ENCODE measurements at places on chromosomes 7 and 10.

- no peak for DNase-seq
Observed at GRCh38 chr7:113890331-113891030, 28.3 kb downstream of the PPP1R3A start.

- DNase-seq = no peak
Observed at GRCh38 chr10:67115972-67116371, 190.1 kb downstream of the LRRTM3 start.

GRCh38 chr10:43411536-43411935 is 2.5 kb upstream of the HNRNPF start:
- DNase-seq = no peak

DNA sequence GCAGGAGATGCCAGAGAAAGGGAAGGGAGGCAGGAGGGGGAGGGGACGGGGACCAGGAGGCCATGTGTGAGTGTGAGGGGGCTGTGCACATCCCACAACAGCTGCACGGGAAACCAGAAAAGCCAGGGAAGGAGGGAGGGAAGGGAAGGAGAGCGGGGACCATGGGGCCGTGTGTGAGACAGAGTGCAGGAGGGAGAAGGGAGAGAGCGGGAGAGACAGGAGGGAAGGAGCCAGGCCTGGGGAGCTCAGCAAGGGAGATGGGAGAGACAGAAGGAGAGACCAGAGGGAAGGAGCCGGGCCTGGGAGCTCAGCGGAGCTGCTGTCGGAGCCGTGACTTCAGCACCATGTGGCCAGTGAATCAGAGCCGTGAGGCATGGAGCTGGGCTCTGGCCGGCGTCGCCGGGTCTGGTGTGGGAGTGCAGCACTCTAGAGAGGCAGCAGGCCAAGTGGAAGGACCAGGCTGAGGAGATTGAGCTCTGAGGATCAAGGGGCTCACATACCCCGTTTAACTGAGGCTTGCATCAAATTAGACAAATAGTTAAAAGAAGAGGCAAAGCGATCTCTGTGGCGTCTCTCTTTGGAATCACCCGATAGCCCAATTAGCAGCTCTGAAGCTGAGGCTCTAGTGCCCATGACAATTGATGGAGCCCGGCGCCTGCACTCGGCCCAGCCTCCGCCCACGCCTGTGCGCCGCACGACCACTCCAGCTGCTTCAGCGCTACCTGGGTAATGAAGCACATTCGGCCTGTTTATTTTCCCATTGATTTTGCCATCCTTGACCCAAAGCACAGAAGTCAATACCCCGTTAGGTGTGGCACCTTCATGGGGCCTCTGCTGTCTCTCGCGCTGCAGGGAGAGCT is 150.4 kb downstream of the MAD1L1 start:
- DNase-seq = no peak

DNA sequence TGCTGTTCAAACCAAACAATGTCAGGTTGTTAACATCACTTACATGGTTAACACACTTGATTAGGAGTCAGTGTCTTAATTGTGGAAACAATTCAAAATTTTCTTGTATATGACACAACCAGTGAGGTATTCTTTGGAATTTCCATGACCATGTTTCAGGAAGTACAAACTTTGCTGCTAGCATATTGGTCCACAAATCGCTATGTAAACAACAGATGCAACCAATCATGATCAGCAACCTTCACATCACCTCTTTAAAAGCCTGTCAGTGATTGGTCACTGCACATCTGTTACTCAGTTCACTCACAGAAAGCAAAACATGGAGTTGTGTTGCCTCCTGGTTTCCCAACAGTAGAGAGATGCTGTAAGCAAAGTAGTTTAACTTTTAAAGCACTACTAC is 108.9 kb upstream of the FAM3C start:
- no peak for DNase-seq

GRCh38 chr10:26696786-26697162 is 727 bp upstream of the PDSS1 start:
- no peak for DNase-seq

DNA sequence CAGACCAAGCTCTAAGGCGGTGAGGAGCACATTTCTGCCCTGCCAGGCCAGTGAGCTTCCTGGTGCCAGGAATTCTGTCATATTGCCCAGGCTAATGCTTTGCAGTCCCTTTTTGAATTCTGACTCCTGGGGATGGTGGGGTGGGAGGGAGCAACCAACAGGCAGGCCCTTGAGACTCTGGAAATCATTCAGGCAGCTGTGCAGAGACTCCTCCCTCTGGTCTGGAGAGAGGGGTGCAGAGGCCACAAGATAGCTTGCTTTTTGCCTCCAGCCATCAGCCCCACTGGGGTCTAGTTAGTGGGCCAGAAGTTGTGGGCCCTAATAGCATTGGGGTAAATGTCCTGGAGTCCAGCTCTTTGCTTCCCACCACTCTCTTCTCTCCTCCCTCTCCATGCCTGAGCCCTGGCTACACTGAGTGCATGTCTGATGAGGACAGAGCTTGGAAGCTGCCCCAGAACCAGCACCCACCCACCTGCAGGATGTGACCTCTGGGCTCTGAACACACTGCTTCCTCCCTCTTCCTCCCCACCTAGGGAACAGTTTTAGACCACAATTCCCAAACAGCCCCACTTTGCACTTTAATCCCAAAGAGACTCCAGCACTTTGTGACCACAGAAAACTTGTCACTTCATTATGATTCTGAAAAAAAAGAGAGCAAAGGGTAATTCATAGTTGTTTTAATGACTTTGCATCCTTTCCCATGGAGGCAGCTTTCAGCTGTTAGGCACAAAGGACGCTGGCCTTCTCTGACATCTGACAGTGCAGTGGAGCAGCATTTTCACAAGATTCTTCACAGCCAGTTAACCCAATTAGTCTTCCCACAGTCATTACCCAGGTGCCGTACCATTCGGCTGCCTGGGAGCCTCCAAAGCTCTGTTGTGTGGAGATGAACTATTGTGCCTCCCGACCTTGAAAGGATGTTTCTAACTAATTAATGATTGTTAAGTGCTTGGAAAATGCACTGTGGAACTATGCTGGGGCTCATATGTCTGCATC is 262.5 kb downstream of the TRIL start:
- DNase-seq = no peak

DNA sequence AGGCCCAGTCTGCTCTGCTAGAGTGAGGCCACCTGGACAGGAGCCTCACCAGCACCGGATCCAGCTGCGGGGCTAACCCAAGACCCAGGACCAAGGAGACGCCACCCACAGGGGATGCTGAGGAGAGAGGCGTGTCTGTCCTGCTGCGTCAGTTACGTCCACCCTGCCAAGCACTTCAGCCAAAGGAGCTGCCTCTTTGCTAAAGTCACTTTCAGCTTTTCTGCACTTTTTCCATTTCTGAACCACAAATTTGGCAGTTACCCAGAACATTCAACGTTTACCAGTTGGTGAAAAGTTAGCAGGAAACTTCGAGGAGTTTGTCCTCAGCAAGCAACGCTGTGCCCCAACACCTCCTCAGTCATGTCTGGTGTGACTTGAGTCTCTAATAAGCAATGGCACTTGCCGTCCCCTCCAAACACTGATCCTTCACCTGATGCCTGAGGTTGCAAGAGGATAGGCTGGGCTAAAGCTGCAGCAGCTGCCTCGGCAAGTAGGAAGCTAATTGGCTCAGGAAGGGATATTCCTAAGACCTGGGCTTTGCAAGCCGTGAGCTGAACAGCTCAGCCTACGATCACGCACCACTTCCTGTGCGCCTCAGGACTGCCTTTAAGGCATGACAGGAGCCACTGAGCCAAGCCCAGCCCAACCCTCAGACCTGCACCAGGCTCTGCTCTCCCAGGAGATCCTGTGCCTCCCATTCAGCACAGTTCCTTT is 40.1 kb downstream of the KCNH2 start:
- no peak for DNase-seq

Data from CD14-positive monocyte (primary cell).